ENCODE measurements at places on chromosomes 6 and 20.
A peak's percentile ranks its signal among the peaks of the same experiment; 100 is the strongest.

GRCh38 chr6:30322527-30323501, 3.9 kb upstream of the TRIM39 start:
- peak; percentile 21 for DNase-seq

- DNase-seq = no peak
These were observed 234.1 kb upstream of the PMEPA1 start for GRCh38 chr20:57943950-57944349.

DNA sequence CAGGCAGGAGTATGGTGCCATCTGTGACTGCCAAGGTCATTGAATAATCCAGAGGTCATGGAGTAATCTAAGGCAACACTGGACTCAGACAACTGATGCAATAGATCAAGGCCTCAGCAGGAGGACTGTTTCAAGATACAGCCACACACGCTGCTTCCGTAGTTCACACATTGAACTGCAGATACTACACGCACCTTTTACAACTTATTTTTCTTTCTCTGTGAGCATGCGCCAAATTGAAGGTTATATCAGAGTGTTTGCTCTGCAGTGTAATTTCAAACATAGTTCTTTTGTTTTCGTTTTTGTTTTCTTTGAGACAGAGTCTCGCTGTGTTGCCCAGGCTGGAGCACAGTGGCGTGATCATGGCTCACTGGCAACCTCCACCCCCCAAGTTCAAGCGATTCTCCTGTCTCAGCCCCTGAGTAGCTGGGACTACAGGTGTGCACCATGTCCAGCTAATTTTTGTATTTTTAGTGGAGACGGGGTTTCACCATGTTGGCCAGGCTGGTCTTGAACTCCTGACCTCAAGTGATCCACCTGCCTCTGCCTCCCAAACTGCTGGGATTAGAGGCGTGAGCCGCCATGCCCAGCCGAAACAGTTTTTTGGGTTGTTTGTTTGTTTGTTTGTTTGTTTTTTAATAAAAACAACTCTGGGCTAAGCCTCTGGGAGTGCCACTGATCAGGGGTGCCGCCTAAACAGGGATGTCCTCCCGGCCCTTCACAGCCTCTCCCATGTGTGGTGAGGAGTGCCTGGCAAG, 96.6 kb upstream of the NAA20 start:
- DNase-seq = no peak

DNA sequence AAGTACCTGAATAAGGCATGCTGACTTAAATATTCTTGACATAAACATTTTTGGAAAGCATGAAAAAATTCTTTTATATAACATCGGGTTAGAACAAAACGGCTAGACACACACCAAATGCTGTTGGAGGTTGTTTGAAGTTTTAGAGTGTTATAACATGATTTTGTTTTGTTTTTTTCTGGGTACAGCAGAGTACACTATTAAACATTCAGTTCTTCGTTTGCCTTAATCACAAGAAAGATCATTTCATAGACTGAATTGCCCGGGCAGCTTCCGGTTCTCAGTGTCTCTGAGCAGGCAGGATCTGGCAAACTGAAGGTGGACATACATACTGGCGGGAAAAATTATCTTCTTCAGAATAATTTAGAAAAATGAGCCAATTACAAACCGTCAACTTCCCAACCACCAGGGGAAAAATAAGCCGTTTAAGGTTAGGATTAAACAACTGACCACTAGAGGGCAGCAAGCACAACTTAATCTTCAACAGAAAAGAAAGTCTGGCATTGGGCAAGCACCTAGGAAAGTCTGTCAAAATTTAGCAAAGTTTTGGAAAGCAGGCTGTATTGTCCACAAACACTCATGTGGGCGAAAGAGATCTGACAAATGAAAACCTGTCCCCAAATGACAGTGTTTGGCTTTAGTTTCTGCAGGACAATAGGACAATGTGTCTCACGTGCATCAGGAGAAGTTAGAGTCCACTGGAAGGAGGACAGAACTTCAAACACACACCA, 15.0 kb downstream of the ZNF217 start:
- no peak for DNase-seq

DNA sequence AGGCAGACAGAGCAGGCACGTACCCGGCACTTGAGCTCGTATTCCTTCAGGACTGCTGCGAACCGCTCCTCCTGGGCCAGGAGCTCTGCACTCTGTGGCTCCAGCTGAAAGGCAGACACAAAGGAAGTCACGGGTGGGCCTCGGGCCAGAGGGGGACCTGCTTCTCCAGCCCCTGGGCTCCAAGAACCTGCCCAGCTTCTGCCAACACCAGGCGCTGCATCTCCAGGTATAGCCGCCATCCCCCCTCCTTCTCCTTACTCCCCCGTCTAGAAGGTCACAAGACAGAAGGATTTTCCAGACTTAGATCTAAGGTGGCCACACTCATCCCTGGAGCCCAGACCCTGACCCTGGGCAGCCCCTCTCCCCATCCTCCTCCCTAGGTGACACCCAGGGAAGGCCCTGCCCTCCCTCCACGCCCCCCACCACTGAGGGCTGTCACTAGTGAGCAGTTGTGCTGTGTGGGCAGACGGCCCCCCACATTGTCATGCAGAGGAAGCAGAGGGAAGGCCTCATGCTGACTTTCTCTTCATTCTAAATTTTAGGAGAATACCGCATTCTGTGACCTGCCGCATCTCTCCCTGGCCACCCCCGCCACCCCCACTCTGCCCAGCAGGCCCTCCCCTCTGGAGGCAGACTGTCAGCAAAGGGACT, 81.9 kb downstream of the GINS1 start:
- peak; percentile 33 for DNase-seq

DNA sequence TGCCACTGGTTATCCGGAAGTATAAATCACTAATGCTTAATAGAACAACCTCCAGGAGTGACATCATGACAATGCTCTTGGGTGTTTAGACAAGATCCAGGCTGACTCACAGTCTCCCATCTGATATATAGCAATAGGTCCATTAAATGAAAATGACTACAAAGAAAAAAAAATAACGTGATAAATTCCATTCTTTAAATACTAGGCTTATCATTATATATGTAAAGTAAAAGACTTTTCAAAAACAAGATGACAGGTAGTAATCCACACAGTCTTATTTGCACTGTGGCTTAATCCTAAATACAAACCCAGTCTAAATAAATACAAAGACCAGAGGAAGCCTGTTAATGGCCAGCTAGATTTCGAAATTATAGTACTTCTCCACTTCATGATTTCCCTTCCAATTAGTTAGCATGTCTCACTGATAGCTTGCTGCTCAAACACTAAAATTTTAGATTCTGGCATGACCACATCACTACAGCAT, 149.1 kb upstream of the BEND3 start:
- no peak for DNase-seq

- peak; percentile 36 for DNase-seq
These were observed 4.6 kb downstream of the MEA1 start for GRCh38 chr6:43009124-43009523.

- no peak for DNase-seq
These were observed 70.0 kb upstream of the FRMD1 start for GRCh38 chr6:168149015-168149414.

DNA sequence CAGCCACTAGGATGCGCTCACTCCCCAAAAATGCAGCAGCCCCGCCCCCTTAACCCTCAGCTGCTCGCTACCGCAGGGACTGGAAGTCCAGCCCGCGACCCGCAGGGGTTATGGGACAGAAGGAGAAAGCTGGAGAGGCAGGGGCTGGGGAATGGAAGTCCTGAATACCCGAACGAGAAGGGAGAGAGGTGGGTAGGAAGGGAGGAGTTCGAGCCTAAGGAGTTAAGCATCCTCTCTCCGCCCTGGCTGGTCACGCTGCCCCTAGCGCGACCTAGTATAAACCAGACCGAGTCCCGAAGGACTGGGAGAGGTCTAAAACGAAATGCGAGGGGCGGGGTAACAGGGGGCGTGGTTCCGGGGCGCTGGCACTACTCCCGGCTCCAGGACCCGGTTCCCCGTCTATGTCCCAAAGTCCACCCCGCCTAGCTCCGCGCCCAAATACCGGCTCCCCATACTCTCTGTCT, 448 bp upstream of the DDAH2 start:
- peak; percentile 95 for DNase-seq

- no peak for DNase-seq
These were observed 68.7 kb downstream of the PHACTR1 start for GRCh38 chr6:12785301-12785700.

DNA sequence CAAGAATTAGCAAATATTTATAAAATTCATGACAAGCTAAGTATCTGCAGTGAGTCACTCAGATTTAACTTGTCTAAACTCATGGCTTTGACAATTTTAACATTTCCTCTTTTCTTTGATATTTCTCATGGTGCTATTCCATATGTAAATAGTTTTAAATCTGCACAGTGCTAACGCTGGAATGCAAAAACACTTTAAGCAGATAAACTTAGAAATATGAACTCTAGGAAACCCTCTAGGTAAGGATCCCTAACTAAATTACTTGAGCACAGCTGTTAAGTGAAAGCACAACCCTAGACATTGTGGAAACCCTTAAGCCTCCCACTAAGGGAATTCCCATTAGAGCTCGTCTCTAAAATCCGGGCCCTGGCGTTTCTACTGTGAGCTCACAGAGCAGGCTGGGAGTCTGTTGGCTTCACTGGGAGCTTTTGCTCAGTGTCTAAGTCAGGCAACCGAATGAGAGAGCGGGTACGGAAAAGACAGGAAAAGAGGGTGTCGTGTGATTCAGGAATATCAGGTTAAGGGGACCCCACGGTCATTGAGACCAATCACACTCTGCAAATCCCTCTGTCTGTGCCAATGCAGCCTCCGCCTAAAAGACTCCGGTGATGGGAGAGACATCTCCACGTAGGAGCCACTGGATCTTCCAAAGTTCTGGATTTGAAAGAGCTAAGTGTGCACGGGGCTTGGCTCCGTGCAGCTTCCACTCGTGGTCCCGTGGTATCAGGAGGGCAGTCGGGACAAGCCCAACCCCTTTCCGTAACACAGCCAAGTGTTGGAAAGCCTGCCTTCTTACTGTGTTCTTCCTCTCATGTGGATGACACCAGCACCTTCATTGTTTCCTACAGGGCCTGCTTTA, 112.3 kb upstream of the RPS6KA2 start:
- DNase-seq = no peak

- DNase-seq = no peak
These were observed 72.1 kb downstream of the AFDN start for GRCh38 chr6:167898673-167899311.

GRCh38 chr6:50097966-50098640, 48.4 kb upstream of the DEFB112 start:
- no peak for DNase-seq

GRCh38 chr6:124721331-124721730, 240.9 kb upstream of the RNF217 start:
- DNase-seq = no peak

DNA sequence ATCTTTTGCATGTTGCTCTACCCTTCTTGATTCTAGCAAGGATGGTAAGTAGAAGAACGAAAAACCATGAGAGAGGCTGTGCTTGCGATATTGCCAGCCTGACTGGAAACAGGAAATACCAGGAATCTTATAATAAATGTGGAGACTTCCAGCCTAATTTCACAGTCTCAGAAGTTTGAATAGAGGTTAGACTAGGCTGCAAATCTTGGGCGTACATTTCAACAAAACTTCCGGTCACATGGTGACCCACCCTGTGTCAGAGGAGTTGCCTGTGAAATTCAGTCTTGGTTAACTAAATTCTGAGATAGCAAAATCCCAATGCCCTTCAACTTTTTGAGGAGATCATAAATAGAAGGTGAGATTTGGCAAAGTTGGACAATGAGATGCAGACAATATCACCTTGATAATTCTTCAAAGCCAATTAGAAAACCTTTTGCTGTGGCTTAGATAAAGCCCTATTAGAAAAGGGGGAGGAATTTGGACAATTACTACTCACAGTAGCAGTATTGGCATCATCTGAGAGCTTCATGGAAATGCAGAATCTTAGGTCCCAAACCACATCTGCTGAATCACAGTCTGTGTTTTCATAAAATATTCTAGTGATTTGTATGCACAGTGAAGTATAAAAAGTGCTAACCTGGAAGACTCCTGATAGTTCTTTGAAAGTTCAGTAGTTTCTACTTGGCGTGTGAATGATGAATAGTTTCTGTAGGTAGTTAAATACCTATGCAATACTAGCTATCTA, 262.0 kb upstream of the JAG1 start:
- no peak for DNase-seq

DNA sequence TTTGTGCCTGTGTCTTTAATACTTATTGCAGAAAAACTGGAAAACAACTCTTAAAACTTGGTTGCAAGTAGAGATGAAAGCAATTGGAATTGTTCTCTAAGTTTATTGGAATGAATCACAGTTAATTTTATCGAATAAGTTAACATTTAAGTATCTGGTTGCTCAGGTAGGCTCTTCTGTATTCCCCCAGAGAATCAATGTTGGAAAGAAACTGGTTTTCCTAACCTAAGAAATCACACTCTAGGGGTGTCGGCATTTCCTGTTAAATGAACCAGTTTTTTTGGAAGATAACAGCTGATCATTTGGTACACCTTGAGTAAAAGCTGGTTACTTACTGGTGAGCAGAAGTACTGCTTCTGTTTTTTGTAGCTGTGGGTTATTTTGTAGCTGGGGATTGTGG, 5.2 kb downstream of the TFAP2C start:
- no peak for DNase-seq

DNA sequence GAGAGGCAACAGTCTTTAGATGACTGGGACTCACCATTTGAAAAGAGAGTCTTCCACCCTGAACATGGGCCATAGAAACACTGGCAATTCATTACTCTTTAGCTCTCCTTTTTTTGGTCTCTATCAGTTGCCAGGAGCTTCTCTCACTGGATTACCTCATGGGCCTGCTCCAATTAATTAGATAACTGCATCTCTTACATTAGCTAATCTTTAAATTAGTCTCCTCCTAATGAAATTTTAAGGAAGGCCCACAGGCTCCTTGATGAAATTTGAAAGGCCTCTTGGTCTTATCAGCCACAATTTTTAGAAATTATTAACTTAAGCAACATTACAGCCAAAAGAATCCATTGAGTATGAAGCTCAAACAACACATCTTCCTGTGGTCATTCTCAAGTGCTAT, 184.4 kb downstream of the UNC5CL start:
- no peak for DNase-seq

- DNase-seq = no peak
These were observed 749.3 kb downstream of the TENT5A start for GRCh38 chr6:81003156-81003555.

DNA sequence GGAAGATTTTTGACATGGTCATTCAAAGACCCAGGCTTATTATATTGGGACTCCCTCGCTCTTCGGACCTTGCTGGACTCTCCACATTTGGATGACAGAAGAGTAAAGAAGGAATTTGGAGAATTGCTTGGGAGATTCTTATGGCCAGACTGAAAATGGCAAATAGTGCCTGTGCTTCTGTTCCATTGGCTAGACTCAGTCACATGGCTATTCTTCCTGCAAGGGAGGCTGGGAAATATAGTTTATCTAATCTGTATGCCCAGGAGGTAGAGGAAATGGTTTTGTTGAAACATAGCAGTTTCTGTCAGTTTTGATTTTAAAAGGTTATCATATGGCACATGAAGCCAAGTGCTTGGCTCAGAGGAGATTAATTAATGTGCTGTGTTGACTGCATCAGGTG, 286.6 kb upstream of the JAG1 start:
- no peak for DNase-seq
